Right ventricle myocardium superior (tissue), 1 donor: ENCODE measurements at places on chromosomes 7 and 10. TPM values are rescaled to one million over a fixed set of nuclear protein-coding genes. Genes with fewer than 3 reads are reported as not detected.

DNA sequence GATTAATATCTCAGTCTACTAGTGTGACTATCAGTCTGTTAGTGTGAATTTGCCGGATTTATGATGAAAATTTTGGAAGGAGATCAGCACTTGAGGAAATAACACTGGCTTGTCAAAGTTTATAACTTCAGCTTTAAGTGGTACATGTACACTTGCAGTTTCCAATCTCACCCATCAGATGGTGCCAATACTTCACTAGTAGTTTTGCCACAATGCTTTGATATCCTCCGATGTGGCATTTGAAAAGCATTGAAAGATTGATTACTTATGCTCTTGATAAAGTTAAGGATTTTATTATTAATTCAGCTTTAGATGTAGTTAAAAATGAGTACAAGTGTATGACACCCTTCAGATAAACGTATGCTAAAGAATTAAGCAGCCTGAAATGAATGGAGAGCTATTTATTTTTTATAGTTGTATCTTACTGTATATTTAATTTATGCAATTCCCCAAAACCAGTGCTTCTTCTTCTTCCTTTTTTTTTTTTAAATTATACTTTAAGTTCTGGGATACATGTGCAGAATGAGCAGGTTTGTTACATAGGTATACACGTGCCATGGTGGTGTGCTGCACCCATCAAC, 98.2 kb downstream of the ANLN start:
- no peak for DNase-seq

DNA sequence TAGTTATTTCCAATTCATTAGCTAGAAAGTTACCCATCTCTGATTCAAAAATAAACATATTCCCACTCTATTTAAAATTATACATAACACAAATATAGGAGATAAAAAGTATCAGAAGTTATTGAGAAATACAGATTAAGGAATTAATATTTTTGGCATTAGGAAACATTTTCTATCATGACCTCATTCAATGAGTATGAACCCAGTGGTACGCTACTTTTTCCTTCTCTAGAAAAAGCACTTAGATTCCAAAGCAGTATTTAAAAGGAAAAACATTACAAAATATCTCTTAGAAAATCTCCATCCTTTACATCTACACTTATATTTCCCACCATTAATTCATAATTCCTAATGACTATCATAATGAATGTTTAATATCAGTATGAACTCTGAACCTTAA, 240.6 kb upstream of the GNAI1 start:
- DNase-seq = no peak

DNA sequence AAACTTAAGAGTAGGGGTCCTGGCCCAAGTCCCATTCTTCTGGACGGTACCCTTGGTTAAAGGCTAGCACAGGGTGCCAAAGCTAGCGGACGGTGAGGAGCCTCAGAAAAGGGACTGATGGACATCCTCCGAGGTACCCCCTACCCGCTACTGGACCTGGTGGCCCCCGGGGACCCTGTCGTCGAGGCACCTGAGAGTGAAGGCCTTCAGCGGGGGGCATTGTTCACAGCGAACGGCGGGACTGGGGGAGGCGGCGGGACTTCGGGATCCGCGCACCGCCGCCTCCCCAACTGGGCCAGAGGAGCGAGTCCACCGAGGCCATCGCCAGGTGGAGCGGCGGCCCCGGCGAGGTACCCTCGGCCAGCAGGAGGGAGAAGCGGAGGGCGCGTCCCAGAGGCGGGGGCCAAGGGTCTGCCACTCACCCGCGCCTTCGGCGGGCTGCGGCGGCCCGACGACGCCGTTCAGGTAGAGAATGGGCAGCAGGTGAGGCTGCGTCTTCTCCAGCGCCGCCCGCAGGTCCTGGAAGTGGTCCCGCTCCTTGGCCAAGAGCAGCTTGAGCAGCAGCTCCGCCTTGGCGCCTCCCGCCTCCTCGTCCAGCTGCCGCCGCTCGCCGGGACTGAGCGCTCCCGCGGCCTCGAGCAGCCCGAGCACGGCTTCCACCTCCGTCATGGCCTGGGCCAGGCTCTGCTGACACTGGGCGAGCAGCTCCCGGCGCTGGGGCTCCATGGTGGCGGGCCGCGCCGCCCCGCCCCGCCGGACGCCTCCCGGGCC, 575 bp downstream of the DLG5 start:
- peak; percentile 67 for DNase-seq

DNA sequence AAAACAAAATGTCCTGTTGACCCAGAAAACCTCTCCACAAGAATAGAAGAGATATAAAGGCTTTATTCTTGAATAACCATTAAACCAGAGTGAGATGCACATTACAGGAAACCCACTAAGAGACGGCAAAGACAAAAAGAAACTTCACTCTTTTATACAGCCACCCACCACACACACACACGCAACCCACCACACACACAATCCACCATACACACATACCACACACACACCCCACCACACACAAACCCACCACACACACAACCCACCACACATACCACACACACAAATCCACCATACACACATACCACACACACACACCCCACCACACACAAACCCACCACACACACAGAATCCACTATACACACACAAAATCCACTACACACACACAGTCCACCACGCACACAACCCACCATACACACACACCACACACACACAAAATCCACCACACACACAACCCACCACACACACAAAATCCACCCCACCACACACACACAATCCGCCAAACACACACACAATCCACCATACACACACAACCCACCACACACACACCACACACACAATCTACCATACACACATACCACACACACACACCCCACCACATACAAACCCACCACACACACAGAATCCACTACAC, 9.5 kb upstream of the REPIN1 start:
- DNase-seq = no peak

Gene KNDC1
- not detected for total RNA-seq

Gene IFIT3
- total RNA-seq = 5.9 TPM

Gene RET
- 6.6 TPM for total RNA-seq

Gene GIMAP1
- 5.6 TPM for total RNA-seq
